ENCODE measurements at places on chromosomes 5 and 9.

DNA sequence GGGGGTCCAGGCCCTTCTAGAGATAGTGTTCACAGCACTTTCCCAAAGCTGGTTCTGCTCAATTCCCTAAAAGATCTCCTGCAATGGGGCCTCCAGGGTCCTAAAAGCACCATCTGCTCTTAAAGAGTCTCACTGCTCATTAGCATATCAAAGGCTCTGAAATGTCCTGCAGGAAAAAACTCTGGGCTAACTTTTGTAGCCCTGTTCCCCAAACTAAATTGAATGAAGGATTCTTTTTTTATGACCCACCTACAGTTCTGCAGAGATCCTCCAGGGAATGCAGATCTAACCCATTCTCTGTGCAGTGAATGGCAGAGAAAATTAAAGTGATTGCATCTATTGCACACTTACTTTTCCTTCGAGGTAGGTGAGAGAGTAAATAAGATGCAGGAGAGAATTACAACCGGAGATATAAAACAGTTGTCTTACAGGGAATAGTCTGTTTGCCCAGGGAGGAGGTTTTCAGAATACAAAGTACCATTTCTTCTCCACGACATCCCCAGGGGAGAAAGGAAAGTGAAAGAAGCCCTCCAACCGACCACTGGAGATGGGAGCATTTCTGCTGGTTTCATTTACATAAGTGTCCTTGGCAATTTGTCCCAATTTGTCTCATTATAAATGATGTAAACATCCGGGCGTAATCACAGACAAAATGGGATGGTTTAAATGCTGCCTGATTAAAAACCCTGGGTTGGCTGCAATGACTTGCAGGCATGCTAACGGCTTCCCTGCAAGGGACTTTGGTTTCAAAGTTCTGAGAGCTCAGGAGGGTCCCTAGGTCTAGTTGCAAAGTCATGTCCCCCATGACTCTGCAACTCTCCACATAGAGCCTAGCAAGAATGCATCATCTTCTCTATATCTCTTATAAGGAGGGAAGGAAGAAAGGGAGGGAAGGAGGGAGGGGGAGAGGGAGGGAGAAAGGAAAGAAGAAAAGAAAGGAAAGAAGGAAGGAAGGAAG lies 114.0 kb downstream of the KCNIP1 start:
- no peak for DNase-seq

- DNase-seq = no peak
Observed at GRCh38 chr5:119269061-119269944, 86.5 kb upstream of the TNFAIP8 start.

DNA sequence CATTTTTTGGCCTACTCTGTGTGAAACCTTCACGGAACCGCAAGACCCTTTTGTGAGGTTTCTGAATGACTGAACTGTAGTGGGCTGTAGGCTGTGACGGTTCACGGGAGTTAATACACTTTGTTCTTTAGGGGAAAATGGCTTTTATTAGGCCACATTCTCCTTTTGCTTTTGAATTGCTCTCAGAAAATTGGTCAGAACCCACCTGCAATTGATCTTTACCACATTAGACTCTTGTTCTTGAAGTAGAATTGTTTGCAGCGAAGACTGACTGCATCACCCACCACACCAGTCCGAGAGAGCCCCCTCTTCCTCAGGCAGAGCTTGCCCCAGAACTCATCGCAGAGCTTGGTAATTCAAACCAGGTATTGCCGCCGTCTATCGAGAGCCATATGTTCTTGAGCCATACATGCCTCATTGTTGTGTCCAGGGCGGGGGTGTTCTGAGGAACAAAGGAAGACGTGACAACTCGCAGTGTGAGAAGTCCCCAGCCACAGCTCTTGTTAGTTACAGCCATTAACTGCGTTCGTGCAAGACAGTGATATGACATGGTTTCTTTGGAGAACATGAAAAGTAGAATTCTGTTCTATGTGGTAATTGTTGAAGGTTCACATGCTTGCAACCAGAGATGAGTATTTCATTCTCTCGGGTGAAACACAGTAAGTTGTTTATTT lies 166.4 kb upstream of the OTULINL start:
- DNase-seq = no peak

GRCh38 chr5:72474046-72474500 lies 33.1 kb downstream of the ZNF366 start:
- DNase-seq = no peak

- DNase-seq = no peak
Observed at GRCh38 chr5:488744-489688, 35.2 kb downstream of the SLC9A3 start.

DNA sequence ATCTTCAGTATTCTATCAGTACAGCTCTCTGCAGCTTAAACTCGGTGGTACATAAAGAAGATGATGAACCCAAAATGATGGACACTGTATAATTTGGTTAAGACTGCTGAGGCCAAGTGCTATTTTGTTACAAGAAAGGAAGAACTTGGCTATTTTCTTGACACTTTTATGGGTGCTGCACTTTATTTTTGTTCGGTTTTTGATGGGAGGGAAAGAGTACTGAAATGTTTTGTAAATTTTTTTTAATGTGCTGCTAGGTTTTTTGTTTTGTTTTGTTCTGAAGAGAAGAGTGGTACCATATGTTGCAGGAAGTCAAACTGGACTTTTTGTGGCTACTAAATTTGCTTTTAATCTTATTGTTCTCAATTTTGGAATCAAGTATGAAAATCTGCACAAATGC lies 26.7 kb downstream of the CDC37L1 start:
- DNase-seq = no peak

DNA sequence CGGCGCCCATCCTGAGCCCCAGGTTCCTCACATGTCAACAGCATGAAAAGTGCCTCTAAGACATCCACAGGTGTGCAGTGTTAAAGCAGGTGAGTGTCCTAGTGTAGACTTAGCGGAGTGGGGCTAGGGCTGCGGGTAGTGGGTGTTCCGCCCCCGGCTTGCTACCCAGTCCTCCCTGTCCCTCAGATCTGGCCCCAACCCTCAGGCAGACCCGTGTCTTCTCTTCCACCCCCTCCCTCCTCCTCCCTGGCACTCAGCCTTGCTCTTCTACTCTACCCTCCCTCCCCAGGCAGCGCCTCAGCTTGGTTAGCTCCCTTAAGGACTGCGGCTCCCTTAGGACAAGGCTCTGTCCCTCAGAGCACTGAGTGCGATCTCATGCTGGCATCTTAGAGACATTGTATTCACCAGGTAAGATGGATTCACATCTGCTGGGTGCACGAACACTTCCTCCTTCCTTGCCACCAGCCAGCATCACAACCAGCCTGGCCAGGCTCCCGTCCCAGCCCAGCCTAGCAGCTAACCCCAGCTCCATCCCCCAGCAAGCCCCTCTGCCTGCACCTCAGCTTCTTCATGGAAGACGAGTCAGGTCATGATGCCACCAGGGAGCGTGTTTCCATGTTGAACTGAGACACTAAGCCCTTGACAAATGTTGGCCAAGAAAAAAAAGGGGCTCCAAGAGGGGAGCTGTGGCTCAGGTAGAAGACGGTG lies 46.8 kb downstream of the NSUN2 start:
- DNase-seq = no peak

DNA sequence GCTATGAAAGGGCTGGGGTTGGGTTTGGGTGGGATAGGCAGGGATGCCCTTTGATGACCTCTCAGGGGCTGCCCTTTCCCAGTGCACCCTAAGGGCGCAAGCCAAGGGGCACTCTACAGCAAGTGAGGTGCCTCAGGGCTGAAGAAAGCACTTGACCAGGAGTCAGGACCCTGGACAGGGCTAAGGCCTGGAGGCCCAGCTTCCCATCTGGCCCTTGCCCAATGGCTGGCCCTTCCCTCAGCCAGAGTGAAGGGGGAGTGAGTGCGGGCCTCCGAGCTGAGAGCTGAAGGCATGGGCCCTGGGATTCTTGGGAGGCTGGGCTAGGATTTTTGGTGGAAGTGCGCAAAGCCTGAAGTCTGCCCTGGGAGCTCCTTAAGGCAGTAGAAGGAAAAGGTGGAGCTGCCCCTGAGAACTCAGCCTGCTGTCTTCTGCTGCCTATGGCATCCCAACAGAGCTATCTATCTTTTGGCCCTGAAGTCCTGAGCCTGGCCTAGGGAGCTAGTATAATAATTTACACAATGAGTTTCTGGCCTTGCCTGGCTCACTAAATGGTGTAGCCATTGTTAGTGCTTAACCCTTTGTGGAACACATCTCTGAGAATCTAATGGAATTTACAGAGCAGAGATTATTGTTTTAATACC lies 16.4 kb downstream of the JADE2 start:
- DNase-seq = no peak

DNA sequence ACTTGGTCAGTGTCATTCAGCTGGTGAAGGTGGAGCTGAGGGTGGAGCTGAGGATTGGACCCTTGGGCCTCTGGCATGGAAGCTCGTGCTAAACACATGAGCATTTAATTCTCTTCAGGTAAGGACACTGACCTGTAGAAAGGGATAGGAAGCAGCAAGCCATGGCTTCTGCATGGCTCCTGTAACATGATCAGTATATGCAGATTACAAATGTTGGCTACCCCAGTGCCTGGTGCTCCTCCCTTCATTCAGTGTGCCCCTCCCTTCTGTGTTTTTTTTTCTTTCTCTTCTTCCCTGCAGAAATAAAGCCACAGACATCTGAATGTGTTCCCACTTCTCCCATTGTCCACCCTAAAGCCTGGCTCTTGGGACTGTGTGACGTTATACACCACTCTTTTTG lies 52.9 kb downstream of the ARHGAP26 start:
- no peak for DNase-seq

GRCh38 chr9:125632321-125633115 lies 74.5 kb downstream of the MAPKAP1 start:
- DNase-seq = peak; percentile 35

DNA sequence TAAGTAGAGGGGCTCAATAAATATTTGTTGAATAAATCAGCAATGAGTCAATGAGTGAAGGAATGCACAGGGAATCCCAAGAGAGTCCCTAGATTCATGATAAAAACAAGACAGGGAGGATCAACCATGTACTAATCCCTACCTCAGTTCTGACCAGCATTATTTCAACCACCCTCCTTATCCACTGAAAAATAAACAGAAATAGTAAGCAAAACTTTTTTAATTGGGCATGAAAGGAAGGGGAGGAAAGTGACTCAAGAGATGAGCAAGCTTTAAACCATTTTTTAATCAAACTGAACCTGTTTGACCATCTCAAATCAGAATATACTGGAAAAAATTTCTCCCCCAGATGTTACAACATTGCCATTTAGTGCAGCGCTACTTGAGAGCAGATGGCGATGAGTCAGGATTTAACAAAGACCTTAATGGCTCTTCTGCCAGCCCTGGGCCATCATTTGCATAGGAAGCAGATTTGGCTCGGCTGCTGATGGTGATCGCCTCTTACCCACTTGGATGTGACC lies 194.8 kb upstream of the SLC30A5 start:
- no peak for DNase-seq

- peak; percentile 24 for DNase-seq
Observed at GRCh38 chr9:113274474-113275156, 757 bp downstream of the CDC26 start.

- DNase-seq = no peak
Observed at GRCh38 chr5:62312036-62312435, 6.0 kb downstream of the KIF2A start.

DNA sequence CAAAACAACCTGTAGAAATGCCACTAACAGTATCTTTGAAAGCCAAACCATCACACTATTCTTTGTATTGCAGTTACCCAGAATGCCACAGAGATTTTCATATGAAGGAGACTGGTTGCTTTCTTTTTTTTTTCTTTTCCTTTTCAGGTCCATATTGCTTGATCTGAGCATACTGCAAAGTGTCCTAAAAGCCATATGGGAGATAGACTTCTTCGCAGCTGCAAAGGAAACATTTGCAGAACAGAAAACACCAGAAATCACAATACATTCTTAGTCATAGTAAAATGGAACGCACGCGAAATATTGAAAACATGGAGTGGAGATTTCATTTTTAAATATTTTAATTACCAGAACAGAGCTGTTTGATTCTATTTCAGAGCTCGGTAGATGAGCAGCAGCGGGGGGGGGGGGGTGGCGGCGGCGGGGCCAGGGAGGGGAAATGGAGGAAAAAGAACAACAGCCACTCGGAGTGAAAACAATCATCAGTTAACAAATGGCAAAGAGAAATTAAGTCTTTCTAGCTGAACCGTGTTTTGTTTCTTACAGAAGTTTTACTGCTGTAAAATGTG lies 284.1 kb downstream of the NFIB start:
- no peak for DNase-seq

GRCh38 chr5:126370796-126371718 lies 52.2 kb upstream of the GRAMD2B start:
- no peak for DNase-seq

DNA sequence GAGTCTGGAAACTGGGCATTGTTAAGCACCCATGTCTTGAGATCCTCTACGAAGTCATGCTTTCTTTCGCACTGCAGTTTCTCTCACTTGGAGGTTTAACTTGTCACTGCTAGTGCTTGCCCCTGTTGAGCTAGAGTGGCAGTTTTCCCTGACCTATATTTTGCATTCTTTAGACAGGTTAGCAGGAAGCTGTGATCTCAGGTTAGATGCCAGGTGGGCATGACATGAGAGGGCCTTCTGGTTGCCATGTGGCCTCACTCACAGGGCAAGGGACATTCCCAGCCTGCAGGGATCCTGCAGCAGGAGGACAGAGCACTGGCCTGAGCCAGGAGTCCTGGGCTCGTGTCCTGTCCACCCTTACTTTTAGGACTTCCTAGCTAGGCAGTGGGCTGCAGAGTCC lies 28.6 kb downstream of the SLC36A1 start:
- no peak for DNase-seq

GRCh38 chr5:74685979-74686631 lies 1.1 kb downstream of the HEXB start:
- no peak for DNase-seq

DNA sequence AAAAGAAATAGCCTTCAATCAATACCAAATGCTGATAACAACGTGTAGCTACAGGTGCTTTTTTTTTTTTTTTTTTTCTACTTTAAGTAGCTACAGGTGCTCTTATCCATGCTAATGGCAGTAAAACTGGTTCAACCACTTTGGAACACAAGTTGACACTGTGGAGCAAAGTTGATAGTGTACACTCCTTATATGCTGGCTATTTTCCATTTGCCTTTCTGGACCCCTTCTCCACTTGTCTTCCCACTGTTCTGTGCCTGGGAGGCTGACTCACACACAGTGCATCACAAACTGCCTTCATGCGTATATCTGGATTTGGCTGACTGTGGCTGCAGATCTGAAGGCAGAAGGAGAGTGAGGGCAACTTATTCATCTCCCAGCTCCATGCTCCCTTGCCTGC lies 247.9 kb downstream of the MSX2 start:
- no peak for DNase-seq

- no peak for DNase-seq
Observed at GRCh38 chr9:89958086-89958485, 353.3 kb downstream of the GADD45G start.

All from activated T-cell treated with anti-CD3 and anti-CD28 coated beads for 24 hours (primary cell).